ENCODE measurements at places on chromosomes 2 and 18. TPM values are rescaled to one million over a fixed set of nuclear protein-coding genes. Genes with fewer than 3 reads are reported as not detected.
A peak's percentile ranks its signal among the peaks of the same experiment; 100 is the strongest.

The DTYMK gene
- 78.2 TPM for total RNA-seq

The SERPINB11 gene
- total RNA-seq, result not detected

The VWC2L gene
- not detected for total RNA-seq

GRCh38 chr2:185757356-185757755 lies 18.8 kb downstream of the FSIP2 start:
- no peak for DNase-seq

DNA sequence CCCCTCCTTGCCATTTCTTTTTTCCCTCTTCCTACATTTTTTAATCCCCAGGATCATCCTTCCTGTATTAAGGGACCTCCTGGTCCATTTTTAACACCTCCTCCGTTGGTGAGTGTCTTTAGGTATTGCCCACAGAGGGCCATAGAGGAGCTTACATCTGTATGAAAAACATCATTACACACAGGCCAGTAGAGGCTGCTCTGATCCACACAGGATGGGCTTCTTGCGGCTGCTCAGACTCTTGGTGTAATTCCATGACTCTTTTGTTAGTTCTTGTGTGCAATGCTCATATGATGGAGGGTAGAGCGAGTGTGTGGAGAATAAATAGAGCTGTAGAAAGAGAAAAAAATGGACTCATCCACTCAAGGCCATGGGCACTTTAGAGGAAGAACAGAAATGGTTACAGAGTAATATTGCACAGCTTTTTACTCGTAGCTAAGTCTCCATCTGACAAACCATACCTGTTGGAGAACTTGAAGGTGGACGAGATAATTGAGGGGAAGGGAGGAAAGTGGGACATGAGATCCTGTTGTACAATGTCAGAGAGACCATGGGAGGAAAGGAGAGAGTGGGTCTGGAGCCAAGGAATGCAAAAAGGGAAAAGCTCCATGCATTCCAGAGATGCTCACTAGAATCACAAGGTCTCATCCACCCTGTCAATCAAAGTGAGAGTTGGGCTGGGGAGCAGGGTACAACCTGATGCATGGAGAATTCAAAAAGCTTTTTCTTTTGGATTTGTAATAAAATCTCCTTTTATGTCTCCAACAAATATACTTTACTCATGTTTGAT lies 129.7 kb upstream of the TNP1 start:
- DNase-seq, result no peak

- no peak for DNase-seq
Observed at GRCh38 chr2:124911560-124911959, 886.5 kb downstream of the CNTNAP5 start.

The FBXO48 gene
- total RNA-seq, result 0.52 TPM

- DNase-seq, result no peak
Observed at GRCh38 chr2:145975406-145975805, 1455.5 kb upstream of the ZEB2 start.

- DNase-seq, result peak; percentile 35
Observed at GRCh38 chr2:241794250-241794823, 14.7 kb upstream of the NEU4 start.

- DNase-seq, result no peak
Observed at GRCh38 chr2:228916416-228917090, 354.5 kb downstream of the PID1 start.

The PFN4 gene
- not detected for total RNA-seq

The POTEJ gene
- total RNA-seq, result not detected

The FAM98A gene
- total RNA-seq, result 27.7 TPM

DNA sequence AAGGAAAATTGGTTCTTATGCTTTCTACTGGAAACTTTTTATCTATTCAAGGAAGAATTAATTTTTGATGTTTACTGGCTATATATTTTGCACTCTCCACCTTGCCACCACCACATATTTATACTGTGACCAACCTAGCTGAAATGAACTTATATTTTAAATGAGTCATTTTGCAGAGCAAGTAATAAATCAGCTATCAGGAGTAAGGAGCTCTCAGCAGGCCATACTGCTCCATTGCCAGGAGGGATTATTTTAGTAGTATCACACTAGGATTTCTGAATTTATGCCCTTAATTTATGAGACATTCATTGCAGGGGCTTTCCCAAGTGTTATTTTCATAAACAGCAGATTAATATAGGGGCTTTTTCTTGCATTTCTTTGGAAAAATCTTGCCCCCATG lies 125.8 kb upstream of the CYP1B1 start:
- DNase-seq, result no peak

DNA sequence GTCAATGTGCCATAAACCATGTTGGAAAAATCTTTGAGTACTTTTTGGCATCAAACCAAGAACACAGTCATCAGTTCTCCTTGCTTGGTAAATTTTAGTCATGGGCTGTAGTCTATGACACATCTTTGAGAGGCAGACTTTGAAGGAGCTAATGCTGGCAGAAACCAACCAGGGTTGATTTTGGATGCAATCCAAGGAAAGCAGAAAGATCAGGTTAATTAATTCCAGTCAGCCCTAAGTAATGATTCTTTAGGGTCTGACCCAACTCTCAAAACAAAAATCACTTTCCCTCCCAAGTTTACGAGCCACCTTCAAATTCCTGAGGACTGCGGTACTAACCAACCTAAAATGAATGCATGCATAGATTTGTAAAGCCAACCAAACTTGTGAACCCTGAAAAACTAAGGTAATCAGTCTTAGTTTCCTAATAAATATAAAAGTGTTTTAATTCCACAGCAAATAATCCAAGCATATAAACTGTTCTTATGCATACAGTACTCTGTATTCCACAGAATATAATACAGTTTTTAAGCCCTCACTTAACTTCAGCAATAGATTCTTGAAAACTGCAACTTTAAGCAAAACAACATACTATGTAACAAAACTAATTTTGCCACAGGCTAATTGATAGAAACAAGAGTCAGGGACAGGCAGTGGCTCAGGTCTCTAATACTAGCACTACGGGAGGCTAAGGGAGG lies 22.0 kb downstream of the AP1S3 start:
- DNase-seq, result no peak

Measured in H7 (cell line).